NCI-H1930 (cell line): ENCODE measurements at places on chromosomes 11 and 22.

DNA sequence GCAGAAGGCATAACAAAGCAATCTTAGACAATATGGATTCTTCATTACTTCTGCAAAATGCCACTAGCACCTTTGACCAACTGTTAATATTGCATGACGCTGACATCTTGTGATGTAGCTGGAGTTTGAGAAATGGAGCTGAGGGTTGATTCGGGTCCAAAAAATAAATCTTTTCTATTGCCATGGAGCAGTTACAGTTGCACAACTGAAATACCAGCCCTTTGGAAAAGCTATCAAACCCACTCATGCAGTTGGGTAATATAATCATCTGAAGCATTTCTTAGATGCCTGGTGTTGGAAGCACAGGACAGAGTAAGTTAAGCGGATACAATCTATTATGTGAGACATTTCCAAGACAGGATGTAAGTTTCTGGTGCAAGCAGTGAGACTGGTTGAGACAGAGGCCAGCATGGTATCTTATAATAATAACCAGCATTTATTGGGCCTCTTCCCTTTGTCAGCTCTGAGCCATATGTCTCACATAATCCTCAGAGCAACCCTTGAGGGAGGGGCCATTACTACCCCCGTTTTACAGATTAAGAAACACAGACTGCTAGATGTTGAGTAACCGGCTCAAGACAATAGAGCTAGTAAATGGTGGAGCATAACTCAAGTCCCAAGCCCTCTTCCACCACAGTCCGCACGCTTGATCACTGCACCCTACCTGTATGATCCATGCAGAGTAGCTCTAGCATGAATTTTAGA, 74.9 kb upstream of the CAPRIN1 start:
- no peak for DNase-seq

DNA sequence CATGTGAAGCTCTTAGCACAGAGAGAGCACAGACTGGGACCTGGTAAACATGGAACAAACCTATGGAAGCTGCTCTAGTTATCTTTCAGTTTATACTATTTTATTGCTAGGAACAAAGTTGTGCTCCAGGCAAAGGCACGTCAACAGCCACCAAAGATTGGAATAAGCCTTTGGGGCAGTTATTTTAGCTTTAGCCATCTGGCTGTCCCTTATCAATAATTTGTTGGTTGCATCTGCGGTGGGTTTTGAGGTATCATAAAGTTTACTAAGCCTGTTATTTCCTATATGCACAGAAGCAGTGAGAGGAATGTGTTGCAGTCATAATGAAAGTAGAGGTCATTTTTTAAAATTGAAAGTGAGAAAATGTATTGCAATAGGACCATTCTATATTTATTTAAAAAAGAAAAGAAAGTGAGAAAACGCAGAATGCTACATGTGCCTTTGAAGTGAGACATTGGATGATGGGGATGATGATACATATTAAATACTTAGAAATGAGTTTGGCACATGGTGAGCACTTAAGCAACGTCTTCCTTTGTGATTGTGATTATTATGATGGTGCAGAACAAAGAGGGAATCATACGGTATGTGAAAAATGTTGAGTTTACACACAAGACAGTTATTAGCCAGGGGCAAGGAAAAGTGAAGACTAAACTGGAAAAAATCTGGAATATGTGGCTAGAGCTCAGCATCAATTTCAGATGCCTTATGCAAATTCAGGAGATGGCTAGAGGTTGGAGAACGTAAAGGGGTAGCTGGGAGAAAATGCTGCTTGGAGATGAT, 58.3 kb downstream of the PRR5L start:
- no peak for DNase-seq

DNA sequence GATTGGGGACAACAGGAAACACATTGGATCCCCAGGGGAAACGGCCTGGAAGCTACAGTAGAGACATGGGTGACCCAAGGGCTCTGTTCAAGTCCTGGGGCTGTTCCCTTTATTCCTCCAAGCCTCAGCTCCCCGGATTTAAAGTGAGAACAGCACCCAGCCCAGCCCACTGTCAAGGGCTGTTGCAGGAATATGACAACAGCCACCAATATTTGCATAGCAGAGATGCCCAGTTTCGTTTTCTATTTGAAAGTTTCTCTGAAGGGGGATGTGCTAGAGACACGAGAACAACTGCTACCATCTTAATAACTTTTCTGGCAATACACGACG, 81.1 kb upstream of the WNT7B start:
- no peak for DNase-seq

GRCh38 chr11:82906236-82906635, 4.7 kb downstream of the DDIAS start:
- DNase-seq, result peak; percentile 25

GRCh38 chr11:104817973-104818372, 80.3 kb downstream of the CASP12 start:
- DNase-seq, result no peak

GRCh38 chr11:27237643-27238042, 125.4 kb downstream of the CCDC34 start:
- no peak for DNase-seq

DNA sequence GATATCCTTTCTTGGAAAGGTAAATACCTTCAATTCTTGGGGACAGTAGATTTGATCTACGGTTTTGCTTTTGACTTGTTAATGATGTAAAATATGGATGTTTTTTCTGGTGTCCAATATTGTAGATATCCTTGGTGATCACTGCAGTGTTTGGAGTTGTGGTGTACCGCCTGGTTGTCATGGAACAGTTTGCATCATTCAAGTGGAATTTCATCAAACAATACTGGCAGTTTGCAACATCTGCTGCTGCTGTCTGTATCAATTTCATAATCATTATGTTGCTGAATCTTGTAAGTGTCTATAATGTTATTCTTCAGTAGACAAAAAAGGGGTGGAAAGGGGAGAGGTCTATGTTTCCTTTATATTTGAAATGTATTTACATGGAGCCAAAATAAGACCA, 27.4 kb upstream of the MUC15 start:
- no peak for DNase-seq
